Cardiac fibroblast (primary cell): ENCODE measurements at places on chromosomes 1 and 21.

DNA sequence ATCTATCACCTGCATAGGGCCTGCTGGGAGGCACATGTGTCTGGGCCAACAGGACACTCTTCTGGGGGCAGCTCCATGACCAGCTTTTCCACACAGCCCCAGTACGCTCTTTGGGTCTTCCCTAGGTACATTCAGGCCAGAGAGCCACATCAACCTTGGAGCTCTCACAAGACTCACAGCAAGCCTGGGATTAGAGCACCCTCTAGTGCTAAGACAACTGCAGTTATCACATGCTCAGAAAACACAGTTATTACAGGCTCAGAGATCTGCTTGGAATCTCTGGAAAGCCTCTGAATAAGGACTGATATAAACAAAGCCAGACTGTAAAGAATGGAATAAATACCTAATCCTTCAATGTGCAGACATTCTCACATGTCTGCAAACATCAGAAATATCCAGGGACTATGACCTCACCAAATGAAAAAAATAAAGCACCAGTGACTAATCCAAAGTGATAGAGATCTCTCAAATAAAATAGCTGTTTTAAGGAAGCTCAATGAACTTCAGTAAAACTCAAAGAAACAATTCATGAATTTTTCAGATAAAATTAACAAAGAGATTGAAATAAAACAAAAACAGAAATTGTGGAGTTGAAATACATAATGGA, 563.9 kb upstream of the NR5A2 start:
- peak; percentile 84 for DNase-seq

DNA sequence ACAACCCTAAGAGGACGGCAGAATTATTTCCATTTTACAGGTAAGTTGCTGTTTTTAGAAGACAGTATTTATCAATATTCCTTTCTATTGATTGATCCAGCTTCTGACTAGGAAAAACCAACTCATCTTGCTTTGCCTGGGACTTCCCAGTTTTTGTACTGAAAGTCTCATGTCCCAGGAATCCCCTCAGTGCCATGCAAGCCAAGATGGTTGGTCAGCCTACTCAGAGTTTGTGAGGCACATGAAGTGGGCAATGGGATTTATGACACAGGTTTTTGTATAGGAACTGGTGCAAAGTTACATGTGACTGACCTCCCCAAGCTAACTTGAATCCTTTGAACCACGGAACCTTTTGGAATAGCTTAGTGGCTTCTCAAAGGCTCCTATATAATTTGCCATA, 45.5 kb downstream of the GNG12 start:
- DNase-seq = no peak

- DNase-seq = no peak
Measured at GRCh38 chr1:184582411-184582810, 172.2 kb downstream of the EDEM3 start.

GRCh38 chr21:34743831-34744230, 75.0 kb downstream of the CLIC6 start:
- peak; percentile 84 for DNase-seq

DNA sequence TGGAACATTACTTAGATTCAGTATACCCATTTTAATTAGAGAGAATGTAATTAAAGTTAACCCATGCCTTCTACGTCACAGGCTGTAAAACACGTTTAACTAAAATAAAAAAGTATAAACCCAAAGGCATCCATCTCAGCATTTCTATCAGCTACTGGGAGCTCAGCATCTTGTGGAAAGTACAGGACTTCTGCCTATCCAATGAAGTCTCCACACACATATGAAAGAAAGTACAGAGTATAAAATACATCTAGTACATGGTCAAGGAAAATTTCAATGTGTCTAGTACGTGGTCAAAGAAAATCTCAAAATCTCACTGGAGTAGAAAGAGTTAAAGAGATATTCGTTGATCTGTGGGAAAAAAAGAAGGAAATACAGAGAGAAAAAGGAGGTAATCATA, 141.4 kb upstream of the ZNHIT6 start:
- DNase-seq = no peak

- DNase-seq = peak; percentile 83
Measured at GRCh38 chr1:178362747-178363146, 134.0 kb downstream of the CLEC20A start.

DNA sequence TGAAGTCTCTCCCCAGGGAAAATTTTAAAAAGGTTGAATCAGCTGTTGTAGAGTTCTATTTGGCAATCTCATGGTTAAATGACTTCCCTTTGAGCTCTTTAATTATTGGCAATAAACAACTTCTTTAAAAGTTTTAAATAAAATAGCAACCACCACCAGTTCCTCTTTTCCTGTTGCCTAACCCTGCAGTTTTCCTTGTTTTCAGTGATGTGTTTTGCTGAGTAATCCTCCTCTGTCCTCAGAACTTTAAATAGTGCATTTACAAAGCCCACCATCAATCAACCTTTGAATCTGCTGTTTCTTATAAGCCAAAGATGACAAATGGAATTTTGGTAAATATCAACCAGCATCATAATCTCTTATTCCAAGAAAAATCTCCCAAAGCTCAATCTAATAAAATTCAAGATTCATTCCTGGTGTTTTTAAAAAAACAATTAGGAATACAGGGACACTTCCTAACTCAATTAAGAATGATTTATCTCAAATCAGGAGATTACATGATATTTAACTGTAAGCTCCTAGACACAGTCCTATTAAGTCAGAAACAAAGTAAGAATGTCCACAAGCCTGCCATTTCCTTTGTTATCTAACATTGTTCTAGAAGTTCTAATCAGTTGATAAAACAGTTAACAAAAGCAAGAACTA, 14.8 kb downstream of the AVPR1B start:
- no peak for DNase-seq

GRCh38 chr1:183517401-183517800, 45.1 kb downstream of the SMG7 start:
- DNase-seq = peak; percentile 36

DNA sequence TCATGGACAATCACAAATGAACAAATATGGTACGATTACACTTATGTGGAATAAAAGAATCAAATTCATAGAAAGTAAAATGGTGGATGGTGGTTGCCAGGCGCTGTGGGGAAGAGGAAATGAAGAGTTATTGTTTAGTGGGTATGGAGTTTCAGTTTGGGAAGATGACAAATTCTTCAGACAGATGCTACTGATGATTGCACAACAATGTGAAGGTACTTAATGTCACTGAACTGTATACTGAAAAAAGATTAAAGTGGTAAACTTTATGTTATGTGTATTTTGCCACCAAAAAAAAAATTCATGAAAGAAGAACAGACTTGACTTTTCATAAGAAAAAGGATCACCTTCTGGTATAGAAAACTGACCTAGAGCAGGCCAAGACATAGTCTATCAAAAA, 745.6 kb upstream of the CXADR start:
- DNase-seq = no peak

- no peak for DNase-seq
Measured at GRCh38 chr1:82901118-82901517, 1097.8 kb downstream of the TTLL7 start.

- DNase-seq = no peak
Measured at GRCh38 chr1:245690946-245691541, 536.3 kb downstream of the KIF26B start.

DNA sequence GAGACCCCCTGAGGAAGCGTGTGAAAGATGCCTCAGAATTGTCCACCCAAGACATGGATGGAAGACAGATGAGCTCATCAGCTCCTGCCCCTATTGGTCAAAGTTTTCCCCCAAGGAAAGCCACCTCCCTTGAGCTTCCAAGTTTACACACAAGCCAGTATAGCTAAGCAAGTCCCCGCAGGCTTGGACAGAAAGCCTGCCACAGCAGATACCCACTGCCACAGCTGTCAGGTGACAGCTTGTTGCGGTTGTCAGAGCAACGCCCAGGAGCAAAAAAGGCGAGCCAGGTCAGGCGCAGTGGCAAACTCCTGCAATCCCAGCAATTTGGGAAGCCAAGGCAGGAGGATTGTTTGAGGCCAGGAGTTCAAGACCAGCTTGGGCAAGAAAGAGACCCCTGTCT, 60.9 kb upstream of the IFNAR2 start:
- no peak for DNase-seq

GRCh38 chr1:86537928-86538695, 8.8 kb upstream of the CLCA4 start:
- DNase-seq = peak; percentile 19

DNA sequence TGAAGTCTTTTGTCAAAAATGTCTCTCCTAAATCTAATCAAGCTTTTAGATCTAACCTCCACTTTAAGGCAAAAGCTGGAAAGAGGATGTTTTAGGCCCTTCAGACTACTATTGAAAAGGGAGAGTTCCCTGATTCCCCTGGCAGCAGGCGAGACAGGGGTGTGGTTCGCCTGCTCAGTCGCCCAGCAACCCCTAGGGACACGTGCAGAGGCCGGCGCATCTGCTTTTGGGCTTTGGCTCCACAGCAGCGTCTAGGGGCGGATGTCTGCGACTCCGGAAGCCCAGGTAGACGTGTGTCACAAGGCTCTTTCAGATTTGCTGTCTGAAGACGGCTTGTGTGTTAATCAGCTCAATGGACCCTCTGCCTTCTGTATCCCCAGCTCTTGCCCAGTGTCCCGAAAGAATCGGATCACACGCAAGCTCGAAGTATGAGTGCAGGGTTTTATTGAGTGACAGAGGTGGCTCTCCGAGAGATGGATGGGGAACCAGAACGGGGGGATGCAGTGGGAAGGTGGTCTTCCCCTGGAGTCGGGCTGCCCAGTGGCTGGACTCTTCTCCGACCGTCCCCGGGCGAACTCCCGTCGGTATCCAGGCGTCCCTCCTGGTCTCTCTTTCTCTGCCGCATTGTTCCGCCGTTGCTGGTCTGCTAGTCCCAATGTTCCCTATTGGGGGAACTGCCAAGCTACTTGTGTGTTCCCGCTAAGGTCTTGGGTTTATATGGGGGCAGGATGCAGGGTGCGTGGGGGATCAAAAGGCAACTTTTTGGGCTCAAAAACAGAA, 45.5 kb downstream of the OLFML2B start:
- no peak for DNase-seq

GRCh38 chr21:45994759-45995685, 13.5 kb downstream of the COL6A1 start:
- DNase-seq = no peak

- DNase-seq = no peak
Measured at GRCh38 chr1:201828217-201828819, 639 bp upstream of the IPO9 start.

DNA sequence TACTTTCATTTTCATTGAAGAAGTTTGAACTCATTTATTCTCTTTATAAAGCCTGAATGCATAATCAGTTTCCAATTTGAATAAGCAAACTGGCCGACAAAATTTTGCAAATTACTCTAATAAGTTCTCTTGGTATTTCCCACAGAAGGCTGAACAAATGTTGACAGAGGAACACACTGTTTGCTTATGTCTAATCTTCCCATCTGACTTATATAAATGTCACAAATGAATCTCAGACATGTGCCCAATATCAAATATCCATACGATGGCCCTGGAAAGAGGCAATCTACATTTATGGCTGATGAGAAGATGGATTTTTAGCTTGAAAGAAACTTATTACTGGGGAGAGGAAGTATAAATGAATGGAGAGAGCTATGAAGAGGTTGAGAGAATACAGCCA, 380.6 kb upstream of the ZRANB2 start:
- DNase-seq = no peak

GRCh38 chr1:98919211-98919610, 85.5 kb downstream of the PLPPR5 start:
- no peak for DNase-seq

GRCh38 chr1:234706931-234707330, 97.0 kb upstream of the IRF2BP2 start:
- DNase-seq = no peak

DNA sequence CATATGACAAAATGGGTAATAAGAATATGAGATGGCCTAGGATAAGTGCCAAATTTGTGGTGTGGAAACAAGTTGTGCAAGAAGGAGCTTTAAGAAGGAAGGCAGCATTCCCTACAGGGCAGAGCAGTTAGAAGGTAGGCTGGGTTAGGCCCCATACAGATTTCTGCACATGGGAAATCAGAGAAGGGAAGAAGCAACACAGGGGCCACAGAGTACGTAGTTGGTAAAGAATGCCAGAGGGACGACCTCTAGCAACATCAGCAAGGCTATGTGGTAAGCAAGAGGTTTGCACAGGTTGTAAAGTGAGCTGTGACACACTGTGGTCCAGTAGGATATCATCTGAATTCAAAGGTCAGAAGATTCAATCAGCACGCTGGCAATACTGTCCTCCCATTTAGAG, 765.6 kb upstream of the B3GALT2 start:
- no peak for DNase-seq

DNA sequence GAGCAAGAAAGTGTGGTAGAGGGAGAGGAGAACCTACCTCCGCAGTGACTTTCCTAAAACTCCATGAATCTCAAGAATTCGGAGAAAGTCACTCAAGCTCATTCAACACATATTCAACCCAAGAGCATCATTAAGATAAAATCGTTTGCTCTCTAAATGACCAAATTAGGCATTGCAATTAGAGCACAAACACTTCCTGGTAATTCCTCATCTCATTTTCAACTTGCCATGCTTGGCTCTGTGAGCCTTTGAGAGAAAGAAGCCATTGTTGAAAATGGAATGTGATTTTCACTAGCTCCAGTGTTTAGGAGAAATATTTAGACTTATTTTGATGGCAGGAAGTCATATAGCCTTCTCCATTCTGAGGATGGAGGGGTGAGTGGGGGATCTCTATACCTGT, 52.5 kb downstream of the KAZN start:
- no peak for DNase-seq

GRCh38 chr1:33048426-33048825, 11.7 kb upstream of the AK2 start:
- DNase-seq = no peak

- no peak for DNase-seq
Measured at GRCh38 chr21:20949884-20950283, 48.3 kb upstream of the NCAM2 start.

DNA sequence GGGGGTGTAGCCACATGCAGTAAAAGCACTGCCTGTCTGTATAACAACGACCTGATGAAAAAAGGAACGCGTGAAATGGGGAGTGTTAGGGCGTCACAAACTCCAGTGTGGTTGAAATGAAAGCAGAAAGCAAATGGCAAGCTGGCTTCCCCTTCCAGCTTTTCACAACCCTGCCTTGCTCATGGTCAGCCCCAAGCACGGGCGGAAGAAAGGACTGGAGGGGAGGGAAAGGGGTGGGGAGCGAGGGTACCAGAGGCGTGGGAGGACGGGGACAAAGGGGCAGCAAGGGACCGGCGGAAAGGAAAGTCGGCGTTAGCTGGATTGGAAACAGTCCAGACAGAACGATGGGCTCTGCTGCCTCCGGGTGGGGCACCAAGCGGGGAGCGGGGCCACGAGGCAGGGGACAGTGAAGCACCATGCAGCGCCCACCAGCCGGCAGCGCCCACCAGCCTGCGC, 9.6 kb downstream of the VPS26C start:
- DNase-seq = peak; percentile 48

- DNase-seq = no peak
Measured at GRCh38 chr1:1063261-1063944, 10.7 kb downstream of the RNF223 start.

DNA sequence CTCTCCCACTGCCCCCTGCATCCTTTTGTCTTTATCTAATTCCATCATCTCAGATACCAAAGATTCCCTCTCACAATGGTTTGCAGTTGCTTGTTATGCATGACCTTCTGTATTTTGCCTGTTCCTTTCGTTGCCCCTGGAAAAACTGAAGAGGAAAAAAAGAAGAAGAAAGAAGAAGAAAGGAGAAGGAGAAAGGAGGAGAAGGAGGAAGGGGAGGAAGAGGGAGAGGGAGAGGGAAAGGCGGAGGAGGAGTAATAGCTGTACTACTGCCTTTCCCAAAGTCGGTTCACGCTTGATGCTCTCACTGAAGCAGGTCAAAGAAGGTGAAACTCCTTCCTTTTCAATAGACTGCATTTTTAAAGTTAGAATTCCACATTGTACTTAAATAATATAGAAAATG, 513.8 kb downstream of the PTPRC start:
- no peak for DNase-seq

GRCh38 chr21:20329636-20330035, 668.6 kb upstream of the NCAM2 start:
- DNase-seq = no peak
